ENCODE measurements at places on chromosomes 3 and 15.

DNA sequence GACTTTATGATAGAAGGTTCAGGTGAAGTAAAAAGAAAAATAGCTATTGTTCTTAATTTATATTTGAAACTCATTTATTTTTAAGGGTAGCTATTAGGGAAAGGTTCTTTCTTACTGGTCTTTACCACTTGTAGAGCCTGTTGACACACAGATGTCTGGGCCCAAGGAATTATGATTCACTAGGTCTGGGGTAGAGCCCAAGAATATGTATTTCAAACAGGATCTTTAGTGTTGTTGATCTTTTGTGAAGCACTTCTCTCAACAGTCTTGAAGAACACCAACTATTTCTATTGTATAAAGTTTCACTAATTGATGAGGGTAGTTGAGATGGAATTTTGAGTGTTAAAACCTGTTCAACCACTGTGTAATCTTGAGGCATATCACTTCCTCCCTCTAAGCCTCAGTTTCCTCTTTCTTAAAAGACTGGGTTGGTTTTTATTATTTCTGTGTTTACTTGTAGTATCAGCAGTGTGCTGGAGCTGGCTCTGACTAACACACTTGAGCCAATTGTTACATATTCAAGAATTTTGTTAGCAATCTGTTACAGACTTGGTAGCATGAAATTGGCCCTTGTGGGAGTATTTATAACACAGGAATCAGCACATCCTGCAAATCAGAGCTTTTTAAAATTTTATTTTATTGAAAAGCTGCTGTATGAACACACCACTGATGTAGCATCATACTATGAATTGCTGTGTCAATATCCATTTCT is 155.9 kb downstream of the RBMS3 start:
- no peak for DNase-seq

- DNase-seq, result no peak
These were observed 37.7 kb upstream of the PRR20G start for GRCh38 chr3:127325629-127325961.

DNA sequence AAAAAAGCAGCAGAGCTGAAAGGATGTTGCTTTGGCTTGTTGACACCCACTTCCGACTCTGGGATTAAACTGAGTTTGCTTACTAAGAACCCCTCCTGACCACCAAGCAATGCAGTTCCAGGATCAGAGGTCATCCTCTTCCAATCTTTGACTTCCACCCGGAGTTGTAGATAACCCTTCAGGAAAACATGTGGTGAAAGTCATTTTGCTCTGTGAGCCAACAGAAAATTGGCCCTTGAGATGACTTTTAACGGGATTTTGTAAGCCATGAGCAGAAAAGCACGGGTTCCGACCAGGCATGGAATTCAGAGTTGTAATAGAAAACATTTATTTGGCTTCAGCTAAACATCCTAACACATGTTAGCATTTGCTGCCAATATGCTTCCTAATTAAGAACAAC is 171.6 kb upstream of the NR2F2 start:
- DNase-seq, result no peak

DNA sequence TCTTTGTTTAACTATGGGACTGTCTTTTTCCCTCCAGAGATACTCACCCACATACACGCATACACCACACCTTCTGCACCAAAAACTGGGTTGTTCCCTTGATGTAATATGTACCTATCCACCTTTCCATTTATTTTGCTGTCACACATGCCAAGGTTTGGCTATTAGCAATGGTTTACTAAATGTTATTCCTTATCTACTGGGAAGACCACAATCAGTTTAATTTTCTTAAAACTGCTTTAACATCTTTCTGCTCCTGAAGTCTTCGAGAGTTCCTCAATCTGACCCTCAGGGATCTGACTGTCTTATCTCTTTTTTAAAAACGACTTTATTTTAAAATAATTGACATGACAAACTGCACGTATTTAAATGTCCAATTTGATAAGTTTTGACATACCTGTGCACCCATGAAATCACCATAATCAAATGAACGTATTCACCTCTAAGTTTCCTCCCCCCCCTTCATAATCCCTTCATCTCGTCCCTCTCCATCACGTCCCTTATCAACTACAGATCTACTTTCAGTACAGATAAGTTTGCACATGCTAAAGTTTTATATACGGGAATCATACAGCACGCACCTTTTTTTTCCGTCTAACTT is 805 bp upstream of the TRPM7 start:
- no peak for DNase-seq

DNA sequence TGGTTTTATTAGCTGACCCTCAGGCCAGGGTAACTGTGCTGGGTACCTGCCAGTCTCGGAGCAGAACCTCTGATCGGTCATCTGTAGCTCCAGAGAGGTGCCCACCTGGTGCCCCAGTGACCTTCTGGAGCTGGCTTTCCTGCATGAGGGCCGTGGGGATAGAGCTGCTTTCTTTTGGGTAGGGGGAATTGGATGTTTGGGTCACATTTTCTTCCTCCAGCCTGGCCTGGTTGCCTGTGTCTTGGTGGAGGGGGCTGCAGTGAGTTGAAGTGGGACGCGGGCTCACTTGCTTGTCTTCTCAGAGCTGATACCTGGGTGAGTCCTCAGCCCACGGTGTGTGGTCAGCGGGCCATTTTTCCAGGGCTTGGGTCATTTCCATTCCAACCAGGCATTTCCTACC is 2.6 kb downstream of the ZNF710 start:
- DNase-seq, result no peak

- no peak for DNase-seq
These were observed 246.7 kb downstream of the LPP start for GRCh38 chr3:188400494-188401243.

DNA sequence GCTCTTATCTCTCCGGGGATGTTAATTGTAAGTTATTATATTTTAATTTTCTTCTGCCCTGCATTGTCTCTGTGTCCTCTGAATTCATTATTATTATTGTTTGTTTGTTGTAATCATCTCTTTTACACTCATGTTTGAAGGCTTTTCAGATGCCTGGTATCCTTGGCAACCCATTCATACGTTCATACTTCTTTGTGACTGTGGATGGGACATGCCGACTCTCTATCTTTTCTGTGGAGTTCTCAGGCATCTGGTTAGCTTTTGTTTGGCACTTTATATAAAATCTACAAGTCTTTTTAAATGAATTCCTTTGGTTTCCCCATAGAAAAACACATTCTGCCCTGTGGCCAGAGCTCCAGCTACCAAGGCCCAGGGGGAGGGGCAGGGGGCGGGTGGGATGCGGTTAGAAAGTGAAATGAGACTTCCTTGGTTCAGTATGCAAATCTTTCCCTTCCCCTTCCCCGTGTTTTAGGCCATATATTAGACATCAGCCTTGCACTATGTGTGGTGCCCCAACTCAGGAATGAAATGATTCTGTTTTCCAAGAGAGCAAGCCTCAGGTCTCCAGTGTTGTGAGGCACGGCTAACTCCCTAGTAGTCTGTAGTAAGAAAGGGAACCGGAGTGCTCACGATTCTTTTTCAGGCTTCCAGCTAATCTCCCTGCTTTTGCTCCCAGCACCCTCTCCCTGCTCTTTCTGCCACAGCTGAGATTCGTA is 79.2 kb downstream of the SST start:
- no peak for DNase-seq

GRCh38 chr3:98557324-98558010 is 25.7 kb downstream of the GPR15 start:
- DNase-seq, result no peak

DNA sequence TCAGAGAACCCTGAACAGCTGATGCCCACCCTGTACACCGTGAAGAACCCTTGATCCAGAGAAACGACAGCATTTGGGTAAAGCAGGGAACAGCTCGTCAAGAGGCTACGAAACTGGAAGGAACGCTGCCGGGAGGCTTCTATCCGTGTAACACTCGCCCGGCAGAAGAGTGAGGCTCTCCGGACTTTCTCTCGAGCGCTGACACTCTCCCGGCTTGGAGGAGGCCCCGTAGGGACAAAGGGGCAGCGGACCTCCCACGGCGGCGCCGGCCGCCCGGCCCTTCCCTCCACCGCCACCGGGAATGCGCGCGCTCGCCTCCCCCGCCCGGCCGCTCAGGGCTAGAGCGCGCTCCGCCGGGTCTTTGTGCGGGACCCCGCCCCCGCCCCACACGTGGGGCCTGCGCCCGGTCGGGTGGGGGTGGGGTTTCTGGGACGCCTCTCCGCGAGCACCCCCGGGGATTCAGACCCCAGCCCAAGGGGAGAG is 1.7 kb downstream of the HYAL2 start:
- no peak for DNase-seq

DNA sequence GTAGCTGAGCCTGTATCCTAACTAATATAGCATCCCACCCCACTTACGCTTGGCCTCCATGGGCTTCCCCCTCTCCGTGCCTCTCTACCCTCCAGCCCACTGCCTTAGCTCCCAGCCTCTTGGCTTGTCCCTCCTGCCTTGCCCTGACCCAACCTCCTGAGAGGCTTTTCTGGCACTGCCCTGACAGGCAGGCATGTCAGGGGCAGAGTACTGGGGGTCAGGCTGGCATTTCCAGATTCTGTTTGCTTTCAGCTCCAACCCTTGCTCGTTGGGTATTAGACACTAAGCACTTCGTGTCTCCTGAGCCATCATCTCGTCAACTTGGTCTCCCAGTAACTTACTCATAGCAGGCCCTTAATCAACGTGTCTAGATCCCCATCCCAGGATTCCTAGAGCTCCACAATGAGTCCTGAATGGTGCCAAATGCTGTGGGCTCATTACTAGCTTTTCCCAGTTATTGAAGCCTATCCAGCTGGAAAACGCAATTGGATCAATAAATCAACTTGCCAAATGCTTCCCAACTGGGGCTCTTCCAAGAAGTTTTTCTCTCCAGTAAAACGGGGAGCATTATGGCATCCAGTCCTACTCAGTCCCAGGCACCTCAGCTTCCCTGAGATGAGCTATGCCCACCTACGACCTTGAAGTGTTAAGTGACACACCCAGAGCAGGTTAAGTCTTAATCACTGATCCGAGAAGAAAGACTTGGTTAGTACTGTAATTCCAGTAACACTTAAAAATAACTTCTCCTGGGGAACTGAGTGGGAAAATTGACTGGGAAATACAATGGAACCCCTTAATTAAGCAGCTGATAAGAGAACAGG is 78.5 kb upstream of the DLG1 start:
- no peak for DNase-seq

DNA sequence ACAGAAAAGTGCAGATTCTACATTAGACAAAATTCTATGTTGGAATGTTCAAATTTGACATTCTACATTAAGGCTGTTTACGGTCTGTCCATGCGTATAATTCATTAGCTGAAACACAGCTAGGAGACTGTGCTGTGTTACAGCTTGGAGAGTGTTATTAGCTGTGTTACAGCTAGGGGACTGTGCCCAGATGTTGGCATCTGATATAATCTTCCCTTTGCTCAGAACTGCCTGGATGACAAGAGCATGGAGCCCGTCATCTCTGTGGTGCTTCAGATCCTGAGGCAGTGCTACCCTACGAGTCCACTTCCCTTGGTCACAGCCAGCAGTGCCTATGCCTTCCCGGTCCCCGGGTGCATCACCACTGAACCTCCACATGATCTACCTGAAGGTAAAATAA is 177.0 kb downstream of the AGBL1 start:
- DNase-seq, result no peak

GRCh38 chr15:33296856-33297255 is 13.9 kb upstream of the RYR3 start:
- no peak for DNase-seq

GRCh38 chr15:91498749-91499062 is 354.8 kb upstream of the SLCO3A1 start:
- DNase-seq, result no peak

- no peak for DNase-seq
These were observed 2.3 kb downstream of the OCA2 start for GRCh38 chr15:28096670-28097431.

All from cortex of kidney (tissue), 1 donor.